ENCODE measurements at places on chromosomes 7 and 10.

DNA sequence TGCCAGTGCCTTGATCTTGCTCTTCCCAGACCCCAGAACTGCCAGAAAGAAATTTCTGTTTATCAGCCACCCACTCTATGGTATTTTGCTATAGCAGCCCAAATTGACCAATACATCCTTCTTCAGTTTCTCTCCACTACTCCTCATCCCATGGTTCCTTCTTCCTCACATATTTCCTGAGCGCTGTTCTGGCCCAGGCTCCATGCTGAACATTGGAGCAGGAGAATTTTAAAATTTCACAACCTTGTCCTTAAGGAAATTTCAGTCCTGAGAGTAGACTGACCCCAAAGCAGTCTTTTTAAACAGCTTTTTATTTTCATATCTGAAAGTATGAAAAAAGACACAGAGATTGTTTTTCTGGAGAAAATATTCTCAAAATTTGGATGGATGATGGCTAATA lies 297.1 kb downstream of the RNLS start:
- no peak for DNase-seq

DNA sequence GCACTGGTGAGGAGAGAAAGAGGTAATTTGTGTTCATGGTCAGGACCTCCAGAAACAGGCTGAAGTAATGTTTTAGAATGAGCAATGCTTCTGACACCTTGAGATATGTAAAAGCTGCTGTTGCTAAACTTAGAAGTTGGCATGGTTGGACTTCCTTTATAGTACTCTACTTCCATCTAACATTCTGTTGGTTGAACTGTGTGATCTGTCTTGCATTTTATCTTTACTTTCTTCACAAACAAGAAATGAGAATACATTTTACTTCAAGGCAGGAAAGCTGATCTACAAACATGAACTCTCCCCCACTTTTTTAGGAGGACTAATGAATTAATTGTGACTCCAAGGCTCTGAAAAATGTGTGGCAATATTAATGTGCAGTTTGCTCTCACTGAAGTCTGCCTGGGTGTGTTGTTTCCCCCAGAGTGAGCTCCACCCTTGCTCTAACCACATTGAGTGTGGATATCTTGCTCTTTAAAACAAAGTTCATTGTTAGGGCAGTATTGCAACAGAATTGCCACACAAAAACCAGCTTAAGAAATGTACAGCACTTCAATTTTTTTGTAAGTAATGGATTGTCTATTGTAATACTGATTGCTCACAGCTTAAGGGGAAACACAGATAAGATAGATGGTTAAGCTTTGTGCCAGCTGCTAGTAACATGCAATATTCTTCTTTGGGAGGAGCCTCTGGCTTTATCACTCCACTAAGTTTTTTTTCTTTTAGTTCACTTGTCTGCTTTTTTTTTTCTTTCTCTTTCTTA lies 69.0 kb downstream of the ADD3 start:
- no peak for DNase-seq

GRCh38 chr10:93464776-93465388 lies 17.3 kb downstream of the MYOF start:
- DNase-seq: no peak

- DNase-seq: no peak
These were observed 137.1 kb downstream of the OAT start for GRCh38 chr10:124281666-124282065.

- no peak for DNase-seq
These were observed 194.8 kb downstream of the TMEM178B start for GRCh38 chr7:141268614-141269013.

DNA sequence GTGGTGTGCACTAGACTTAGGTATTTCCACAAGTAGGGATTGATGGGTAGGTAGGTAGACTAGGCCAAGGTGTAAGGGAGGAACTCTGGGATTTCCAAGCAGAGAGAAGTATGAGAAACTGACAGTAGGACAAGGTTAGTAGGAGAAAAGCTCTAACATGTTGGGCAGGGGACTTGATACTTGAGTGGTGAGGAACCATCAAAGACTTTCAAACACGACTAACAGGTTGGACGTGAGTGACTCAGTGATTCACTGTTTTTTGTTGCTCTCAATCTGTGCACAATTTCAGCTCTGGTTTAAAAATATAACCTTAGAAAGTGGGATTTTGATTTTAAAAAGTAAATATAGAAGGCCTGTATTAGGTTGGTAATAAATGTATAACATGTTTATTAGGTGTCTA lies 44.4 kb downstream of the KLHDC10 start:
- DNase-seq: no peak
